ENCODE measurements at places on chromosomes 11 and 22.

- no peak for DNase-seq
These were observed 13.6 kb upstream of the CHST1 start for GRCh38 chr11:45678976-45679375.

- no peak for DNase-seq
These were observed 3.2 kb upstream of the FJX1 start for GRCh38 chr11:35614939-35615569.

DNA sequence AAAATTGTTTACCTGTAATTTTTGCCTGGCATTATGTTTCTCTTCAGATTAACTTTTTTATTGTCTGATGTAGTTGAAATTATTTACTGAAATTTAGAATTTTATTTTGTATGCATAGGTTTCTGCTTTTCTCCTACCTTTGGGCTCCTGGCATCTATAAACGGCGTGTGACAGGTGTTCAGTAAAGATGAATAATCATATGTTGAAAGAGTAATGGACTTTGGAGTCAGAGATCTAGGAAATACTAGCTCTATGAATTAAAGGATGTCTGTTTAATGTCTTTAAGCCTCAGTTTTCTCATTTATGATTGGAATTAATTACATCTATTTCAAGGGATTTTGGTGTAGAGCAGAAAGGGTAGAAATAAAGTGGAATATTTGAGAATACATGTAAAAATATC, 7.2 kb upstream of the ANGPTL5 start:
- no peak for DNase-seq

- peak; percentile 78 for DNase-seq
These were observed 132.3 kb downstream of the TRIM44 start for GRCh38 chr11:35794850-35795249.

GRCh38 chr11:84091212-84091986, 805.2 kb upstream of the CCDC90B start:
- no peak for DNase-seq

DNA sequence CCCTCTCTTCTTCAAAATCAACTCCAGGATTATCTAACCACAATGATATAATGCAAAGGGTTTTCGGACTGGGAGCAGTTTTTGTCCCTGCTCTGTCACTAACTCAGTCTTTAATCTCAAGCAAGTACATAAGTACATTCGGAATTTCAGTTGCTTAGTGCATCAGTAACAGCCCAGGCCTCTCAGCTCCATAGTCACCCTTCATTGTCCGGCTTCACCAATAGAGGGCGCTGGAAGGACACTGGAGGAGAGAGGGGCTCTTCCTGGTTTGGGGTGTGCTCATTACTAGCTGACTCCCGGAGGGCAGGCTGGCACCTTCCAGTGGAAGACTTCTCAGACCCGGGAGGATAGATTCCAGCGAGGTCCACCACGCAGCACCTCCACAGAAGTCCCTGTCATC, 90.4 kb upstream of the PDGFD start:
- peak; percentile 48 for DNase-seq

DNA sequence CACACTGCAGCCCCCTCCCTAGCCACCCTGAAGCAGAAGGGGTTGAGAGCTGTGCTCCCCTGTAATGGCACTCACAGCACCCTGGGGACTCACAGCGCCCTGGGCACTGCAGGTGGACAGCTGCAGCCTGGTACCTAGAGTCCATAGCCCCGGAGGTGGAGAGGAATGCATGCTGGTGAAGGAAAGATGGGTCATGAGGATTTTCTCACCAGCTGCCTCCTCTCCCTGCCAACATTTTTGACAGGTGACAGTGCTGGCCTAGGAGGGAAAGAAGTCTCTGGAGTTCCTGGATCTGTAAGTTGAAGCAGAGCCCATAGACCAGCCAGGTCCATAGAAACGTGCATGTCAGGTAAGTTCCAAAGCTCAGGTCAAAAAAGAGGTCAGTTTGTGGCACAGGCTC, 330.5 kb downstream of the TENM4 start:
- no peak for DNase-seq

DNA sequence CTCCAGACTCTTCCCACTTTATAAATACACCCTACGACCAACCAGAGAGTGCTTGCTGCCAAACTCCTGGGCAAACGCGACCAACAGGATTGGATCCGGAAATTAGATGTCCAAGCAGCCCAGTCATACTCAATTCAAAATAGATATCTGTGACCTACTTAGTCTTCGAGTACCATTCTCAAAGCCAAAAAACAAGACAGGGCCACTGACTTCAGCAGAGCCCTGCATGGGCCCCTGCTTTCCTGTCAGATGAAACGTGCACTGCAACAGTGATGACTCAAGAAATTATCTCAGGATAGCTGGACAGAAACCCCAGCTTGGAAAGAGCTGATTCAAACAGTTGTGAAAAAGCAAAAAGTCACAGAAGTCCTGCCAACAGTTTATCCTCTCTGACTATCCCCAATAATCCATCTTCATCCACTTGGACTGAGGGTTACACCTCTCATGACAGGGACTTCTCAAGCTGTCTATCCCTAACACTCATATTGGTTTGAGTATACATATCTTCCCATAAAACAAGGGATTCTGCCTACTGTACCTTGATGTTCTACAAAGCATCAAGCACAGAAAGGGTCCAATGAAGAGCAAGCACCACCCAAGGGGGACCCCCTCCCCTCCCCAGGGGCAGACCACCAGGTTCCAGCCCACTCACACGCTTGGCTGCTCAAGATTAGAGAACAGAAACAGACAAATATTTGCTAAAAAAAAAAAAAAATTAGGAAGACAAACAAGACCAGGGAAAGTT, 17.4 kb downstream of the SMCO4 start:
- DNase-seq: peak; percentile 28

DNA sequence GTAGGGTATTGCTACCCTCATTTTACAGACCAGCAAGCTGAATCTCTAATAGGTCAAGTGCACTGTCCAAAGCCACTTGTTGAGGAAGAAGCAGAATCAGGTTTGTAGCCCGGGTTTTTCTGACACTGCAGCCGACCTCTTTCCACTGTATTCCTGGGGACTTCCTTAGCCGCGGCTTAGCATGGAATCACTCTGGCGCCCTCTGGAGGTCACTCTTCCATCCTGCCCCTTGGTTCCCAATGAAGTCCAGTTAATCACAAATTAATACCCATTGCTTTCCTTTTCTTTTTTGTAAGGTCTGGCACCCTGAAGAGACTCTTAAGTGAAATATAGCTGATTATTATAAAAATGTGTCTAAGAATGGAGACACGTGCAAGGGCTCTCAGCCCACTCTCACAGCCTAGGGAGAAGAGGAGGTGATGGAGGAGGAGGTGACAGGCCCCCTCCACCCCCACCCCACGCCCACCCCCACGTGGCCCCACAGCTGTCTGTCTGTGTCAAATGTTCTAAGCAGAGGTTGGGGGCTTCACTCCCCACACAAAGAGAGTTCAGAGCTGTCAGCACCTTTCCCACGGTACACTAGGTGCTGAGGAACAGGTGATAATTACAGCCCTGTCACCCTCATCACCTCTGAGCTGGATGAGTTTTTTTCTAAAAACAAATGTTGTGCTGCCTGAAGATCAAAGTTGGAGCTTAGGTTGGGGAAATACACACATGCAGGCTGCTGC, 57.7 kb upstream of the DRD2 start:
- peak; percentile 60 for DNase-seq

GRCh38 chr11:120229451-120230424, 10.2 kb upstream of the POU2F3 start:
- no peak for DNase-seq

GRCh38 chr22:36409911-36410756, 22.4 kb upstream of the MYH9 start:
- DNase-seq: no peak

- DNase-seq: no peak
These were observed 5.8 kb downstream of the SELENOO start for GRCh38 chr22:50206599-50206998.

DNA sequence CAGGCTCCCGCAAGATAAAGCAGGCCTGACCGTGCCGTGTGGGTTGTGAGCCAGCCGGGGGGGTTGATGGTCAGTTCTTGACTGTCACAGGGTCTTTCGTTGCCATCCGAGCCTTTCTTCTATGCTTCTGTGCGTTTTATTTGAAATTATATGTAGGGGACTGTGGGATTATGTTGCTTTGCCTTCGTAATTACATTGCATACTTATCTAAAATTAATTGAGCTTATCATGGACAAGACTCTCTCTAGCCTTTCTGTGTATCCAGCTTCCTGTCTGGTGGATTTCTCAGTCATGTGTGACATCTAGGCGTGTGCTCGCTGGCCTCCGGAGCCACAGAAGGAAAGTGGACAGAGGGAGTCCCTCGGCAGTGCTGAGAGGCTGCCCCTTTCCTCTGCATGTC, 93.2 kb downstream of the TBC1D22A start:
- DNase-seq: no peak

- DNase-seq: no peak
These were observed 157.0 kb upstream of the TIMP3 start for GRCh38 chr22:32644252-32645100.

GRCh38 chr22:19517919-19518611, 6.1 kb downstream of the CLDN5 start:
- no peak for DNase-seq

DNA sequence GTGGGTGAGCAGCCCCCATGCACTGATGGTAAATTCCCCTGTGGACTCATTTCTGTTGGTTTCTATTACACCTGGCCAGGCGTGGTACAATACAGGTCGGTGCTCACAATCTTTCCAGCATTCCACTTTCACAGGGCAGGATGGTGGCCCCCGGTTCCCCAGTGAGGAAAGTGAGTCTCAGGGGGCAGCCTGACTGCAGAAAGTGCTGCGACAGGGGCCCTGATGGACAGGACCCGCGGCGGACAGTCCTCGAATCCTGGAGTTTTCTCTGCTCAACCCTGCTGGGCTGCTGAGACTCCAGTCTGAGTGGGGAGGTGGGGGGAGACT, 3.1 kb upstream of the PGGHG start:
- DNase-seq: no peak

DNA sequence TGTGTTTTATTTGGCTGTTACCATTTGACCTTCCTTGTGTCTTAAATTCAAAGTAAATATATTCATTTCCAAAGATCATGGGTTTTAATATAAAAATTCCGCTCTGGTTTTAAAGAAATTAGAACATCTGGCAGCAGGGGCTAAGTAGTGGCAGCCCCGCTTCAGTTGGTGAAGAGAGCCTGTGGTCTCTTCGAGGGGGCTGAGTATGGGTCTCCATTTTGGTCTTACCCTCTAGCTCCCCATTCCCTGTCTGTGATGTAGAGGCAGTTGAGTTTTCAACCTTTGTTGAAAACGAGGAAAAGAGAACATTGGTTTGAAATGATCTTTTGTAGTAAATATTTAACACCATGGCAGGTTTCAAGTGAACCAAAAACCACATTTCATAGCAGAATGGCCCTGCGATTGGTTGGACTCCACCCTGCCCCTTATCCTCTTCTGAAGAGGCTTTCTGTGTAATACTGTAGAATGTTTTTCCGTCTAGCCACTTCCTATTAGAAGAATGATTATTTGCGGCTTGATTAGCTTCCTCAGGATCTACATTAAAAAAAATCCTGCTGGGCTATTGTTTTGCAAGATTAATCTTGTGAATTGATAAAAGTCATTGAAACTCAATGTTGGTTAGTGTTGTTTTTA, 17.7 kb downstream of the APLP2 start:
- no peak for DNase-seq

GRCh38 chr11:126393143-126393542, 37.7 kb downstream of the ST3GAL4 start:
- DNase-seq: no peak

DNA sequence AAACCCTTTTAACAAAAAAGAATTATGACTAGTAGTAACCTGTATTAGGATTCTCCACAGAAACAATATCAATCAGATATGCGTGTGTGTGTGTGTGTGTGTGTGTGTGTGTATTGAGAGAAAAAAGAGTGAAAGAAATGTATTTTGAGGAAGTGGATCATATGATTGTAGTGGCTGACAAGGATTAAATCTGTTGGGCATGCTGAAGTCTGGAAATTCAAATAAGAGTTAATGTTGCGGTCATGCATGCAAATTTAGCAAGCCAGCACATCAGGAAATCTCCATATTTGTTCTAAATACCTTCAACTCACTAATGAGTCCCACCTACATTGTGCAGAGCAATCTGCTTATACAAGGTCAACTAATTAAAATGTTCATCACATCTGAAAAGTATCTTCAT, 46.8 kb upstream of the IGLL5 start:
- DNase-seq: no peak

GRCh38 chr11:124800226-124800929, at the start of gene MSANTD2:
Gene MSANTD2 (minus strand): TSS chr11:124800406. CDS start chr11:124800380, 26 bp downstream.
- DNase-seq: peak; percentile 73

- peak; percentile 64 for DNase-seq
These were observed 851 bp downstream of the PTDSS2 start for GRCh38 chr11:450809-451451.

DNA sequence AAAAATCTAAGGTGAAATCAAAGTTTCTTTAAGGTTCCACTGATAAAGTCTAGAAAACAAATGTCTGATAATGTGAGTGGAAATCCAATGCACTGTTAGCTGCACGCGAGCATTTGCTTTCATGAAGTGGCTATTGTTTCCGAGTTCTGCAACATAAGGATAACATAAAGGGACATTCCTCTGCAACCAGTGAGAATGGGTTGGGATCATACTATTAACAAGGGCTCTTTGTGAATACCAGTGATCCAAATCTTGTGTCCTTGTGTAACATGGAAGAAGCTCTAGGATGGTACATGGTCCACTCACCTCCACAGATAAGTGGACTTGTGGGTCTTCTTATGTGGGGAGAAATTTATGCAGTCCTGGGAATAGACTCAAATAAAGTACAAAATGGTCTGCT, 24.6 kb downstream of the APIP start:
- no peak for DNase-seq

DNA sequence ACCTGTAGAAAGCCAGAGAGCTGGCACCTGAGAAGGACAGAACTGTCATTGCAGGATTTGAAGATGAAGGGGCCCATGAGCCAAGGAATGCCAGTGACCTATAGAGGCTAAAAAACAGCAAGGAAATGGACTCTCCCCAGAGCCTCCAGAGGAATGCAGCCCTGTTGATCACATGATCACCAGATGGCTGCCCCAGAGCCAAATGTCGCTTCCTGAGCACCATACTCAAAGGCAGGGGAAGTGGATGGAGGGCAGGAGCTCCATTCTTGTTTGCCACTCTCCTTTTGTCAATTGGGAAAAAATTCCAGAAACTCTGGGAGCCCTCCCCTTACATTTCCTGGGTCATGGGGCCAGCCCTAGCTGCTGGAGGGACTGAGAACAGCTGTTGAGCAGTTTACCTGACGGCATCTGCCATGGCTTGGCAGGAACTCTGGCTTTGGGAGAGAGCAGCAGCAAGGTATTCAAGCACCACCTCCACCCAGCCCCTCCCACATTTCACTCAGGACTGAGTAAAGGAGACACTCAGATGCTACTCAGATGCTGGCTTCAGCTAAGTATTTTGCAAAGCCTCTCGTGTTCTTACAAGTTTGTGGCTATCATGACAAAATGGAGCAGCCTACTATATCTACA, 46.9 kb downstream of the DKK3 start:
- no peak for DNase-seq

Measured in HCEC 1CT (cell line).